ENCODE measurements at places on chromosomes 4 and X.

- DNase-seq, result no peak
Observed at GRCh38 chr4:74005528-74005927, 7.1 kb upstream of the CXCL5 start.

DNA sequence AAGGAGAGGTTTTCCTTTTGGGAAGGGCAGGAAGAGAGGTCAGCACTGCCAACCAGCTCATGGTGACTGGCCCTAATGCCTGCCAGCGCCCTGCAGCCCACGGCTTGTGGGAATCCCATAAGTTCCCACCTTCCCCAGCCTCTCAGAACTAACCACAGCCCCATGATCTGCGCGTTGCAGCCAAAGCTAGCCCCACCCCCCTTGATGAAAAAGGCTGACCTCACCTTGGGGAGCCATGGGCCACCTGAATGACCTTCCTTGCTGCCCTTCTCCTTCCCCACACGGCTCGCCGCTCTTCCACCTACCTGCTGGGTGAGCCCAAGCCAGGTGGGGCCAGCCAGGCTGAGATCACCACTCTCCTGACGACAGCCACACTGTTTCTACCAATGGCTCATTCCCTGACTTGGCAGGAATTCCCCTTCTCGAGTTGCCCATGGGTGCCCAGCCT, 3.9 kb upstream of the ELF4 start:
- no peak for DNase-seq

DNA sequence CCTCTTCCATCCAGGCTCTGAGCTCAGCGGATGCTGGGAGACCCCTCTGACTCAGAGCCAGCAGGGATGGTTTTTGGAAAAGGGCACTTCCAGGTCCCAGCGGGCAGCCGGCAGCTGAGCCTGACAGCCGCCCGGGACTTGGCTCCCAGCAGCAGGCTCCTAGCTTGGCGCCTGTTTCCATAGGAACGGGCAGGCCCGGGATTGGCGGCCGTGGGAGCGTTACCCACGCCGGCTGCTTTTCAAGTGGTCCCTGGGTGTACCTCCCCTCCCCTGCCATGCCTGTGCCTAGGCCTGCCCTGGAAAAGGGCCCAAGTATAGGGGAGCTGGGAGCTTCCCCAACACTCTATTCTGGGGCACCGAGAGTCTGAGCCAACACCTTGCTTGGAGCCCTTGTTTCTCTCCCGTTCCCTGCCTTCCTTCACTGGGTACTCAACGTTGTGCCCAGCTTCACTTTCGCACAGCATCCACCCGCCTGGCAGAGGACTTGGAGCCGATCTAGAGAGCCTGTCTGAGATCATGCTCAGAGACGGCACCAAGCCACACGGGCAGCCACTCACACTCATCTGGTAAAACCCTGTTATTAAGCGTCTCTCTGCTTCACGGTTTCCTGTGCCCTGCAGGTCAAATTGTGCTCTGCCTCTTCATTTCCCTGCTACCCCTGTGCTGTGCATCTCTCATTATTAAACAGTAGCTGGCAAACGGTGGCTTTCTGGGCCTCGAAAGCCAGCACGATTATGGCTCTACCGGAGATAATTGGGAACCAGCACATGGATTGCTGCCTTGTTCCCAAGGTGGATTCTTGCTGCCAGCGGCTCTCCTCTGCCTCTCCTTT, 521.5 kb downstream of the BCOR start:
- DNase-seq, result peak; percentile 53

- DNase-seq, result no peak
Observed at GRCh38 chr4:113811359-113811758, 49.8 kb upstream of the CAMK2D start.

GRCh38 chr4:88793475-88793874, 95.8 kb upstream of the NAP1L5 start:
- no peak for DNase-seq

All from NCI-H2107 (cell line).